ENCODE measurements at places on chromosomes 1 and 21.

- no peak for DNase-seq
Observed at GRCh38 chr1:8951231-8951630, 5.6 kb downstream of the CA6 start.

- DNase-seq: no peak
Observed at GRCh38 chr21:42220138-42220701, 1.3 kb downstream of the ABCG1 start.

DNA sequence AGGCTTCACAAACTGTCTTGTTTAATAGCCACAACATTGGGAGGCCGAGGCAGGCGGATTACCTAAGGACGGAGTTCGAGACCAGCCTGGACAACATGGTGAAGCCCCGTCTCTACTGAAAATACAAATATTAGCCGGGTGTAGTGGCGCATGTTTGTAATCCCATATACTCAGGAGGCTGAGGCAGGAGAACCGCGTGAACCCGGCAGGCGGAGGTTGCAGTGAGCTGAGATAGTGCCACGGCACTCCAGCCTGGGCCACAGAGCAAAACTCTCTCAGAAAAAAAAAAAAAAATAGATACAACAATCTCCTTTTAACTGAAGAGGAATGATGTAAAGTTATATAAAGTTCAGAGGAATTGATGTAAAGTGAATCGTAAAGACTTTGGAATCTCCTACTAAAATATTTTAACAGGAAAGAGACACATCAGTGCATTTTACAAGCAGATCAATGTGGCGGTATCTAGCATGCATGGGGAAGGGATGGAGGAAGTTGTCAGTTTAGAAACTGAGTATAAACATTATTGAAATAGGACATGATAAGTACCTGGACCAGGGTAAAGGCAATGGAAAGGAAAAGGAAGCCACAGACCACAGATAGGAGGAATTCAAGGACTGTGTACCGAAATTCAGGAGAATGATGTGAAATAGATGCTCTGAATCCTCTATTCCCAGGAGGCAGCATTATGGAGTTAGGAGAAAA lies 41.5 kb downstream of the PTPRC start:
- DNase-seq: no peak

GRCh38 chr1:200681231-200681630 lies 11.5 kb upstream of the DDX59 start:
- no peak for DNase-seq

DNA sequence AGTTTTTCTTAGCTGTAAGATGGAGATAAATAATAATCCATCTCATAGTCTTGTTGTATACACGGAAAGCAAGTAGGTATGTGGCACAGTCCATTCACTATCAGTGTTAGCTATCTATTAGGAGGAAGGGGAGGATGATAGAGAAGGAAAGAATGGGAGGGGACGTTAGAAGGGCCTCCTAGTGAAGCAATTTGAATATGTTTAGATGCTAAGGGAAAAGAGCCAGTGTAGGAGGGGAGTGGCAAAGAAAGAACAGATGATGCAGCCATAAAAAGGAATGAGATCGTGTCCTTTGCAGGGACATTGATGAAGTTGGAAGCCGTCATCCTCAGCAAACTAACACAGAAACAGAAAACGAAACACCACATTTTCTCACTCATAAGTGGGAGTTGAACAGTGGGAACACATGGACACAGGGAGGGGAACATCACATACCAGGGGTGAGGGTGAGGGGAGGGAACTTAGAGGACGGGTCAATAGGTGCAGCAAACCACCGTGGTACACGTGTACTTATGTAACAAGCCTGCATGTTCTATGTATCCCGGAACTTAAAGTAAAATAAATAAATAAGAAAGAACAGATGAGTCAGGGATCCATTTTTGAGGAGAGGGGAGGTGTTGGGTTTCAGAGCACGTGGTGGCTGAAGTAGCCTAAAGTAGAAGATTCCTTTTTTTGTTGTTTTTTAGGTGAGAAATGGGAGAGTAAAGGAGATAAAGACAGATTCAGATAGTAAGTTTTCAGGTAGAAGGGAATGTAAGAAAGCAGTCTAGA lies 124.1 kb downstream of the POU2F1 start:
- no peak for DNase-seq

- no peak for DNase-seq
Observed at GRCh38 chr1:160108888-160109662, 6.5 kb upstream of the ATP1A2 start.

Data from activated naive CD4-positive, alpha-beta T cell (primary cell).